ENCODE measurements at places on chromosomes 13 and 19.

DNA sequence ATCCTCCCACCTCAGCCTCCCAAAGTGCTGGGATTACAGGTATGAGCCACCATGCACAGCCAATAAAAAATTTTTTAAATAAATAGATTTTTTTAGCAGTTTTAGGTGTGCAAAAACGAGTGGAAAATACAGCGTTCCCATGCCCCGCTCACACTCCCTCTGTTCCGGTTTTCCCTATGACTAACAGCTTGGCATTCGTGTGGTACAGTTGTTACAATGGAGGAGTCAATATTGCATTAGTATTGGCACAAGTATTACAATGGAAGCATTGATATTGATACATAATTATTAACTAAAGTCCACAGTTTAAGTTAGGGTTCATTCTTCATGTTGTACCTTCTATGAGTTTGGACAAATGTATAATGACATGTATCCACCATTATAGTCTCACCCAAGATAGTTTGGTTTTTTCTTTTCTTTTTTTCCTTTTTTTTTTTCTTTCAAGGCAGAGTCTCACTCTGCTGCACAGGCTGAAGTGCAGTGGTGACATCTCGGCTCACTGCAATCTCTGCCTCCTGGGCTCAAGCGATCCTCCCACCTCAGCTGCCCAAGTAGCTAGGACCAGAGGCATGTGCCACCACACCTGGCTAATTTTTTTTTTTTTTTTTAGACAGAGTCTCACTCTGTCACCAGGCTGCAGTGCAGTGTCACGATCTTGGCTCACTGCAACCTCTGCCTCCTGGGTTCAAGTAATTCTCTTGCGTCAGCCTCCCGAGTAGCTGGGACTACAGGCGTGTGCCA is 15.4 kb upstream of the RAB20 start:
- DNase-seq: no peak

DNA sequence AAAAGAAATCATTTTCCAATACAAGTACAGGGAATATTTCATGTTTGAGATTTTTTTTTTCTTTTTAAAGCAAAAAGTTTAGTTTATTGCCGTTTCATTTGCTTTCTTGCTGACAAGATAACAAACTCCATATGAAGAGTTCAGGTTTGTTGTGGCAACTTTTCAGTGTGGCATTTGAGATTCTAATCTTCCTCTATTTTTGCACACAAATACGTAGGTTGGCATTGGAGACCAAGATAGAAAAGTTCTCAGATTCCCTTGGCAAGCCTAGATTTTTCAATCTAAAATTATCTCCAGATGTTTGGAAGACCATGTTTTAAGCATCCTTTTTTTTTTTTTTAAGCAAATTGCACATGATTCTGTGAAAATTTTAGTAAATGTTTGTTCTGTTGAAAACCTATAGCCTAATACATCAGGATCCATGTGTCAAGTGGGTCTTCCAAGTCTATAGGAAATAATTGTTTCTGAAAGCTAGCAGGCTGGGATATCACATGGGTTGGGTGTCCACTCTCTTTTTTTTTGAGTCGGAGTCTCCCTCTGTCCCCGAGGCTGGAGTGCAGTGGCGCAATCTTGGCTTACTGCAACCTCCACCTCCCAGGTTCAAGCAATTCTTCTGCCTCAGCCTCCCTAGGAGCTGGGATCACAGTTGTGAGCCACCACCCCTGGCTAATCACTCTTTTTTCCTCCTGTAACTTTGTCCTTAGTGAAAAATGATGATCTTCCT is 2.6 kb downstream of the GARRE1 start:
- DNase-seq: no peak

- DNase-seq: no peak
Measured at GRCh38 chr19:48770266-48770665, 14.9 kb downstream of the FGF21 start.

- DNase-seq: no peak
Measured at GRCh38 chr13:30362005-30362788, 54.8 kb upstream of the KATNAL1 start.

DNA sequence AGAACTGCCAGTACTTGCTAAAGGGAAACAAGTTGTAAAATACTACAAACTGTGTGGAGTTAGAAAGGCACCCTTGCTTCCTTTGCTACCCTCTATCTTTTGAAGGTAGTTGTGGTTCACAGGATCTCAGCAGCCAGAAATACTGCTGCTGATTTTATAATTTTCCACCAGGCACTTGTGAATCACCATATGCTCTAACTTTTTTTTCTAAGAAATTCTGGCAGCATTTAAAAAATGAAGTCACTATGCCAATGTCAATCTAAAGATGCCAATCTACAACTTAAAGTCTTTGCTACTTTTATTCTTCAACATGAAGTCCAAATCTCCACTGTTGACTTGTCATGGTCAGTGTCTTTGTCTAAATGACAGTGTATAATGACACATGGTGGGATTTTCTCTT is 327.7 kb downstream of the ITGBL1 start:
- DNase-seq: no peak

DNA sequence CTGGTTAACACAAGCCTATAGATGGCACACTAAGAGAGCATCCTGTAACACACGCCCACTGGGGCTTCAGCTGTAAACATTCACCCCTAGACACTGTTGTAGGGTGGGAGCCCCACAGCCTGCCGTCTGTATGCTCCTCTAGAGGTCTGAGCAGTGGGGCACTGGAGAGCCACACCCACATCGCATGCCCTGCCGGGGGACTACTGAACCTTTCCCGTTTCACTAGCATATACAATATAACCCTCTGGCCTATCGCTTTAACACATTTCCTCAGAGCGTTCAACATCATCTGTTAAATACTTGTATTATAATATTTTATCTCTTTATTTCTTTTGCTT is 73.4 kb downstream of the PCDH9 start:
- peak; percentile 42 for DNase-seq

DNA sequence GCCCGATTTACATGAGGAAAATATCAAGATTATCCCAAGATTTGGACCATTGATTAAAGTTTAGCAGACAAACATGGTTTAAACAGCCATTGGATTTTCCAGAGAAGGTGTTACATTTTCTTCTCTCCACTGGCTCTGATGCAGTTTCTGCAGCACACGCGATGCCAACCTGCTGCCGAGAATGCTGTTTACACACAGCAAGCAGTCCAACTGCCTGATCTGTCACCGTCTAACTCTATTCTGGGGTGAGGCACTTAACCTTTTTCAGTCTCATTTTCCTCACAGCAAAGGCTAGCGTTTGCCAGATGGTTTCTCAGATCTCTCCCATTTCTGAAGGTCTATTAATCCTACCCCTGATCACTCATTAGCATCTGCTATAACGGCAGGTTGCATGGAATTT is 763.5 kb upstream of the GPC6 start:
- no peak for DNase-seq

- no peak for DNase-seq
Measured at GRCh38 chr19:38617764-38618589, at the start of gene MAP4K1. MAP4K1 (minus strand) TSS chr19:38617953; CDS start chr19:38617895, 58 bp downstream.

DNA sequence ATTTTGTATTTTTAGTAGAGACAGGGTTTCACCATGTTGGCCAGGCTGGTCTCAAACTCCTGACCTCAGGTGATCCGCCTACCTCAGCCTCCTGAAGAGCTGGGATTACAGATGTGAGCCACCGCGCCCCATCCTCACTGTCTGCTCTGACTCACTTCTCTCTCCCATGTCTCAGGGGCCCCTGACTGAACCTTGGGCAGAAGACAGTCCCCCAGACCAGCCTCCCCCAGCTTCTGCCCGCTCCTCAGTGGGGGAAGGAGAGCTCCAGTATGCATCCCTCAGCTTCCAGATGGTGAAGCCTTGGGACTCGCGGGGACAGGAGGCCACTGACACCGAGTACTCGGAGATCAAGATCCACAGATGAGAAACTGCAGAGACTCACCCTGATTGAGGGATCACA is 5.0 kb downstream of the SIGLEC9 start:
- DNase-seq: no peak

DNA sequence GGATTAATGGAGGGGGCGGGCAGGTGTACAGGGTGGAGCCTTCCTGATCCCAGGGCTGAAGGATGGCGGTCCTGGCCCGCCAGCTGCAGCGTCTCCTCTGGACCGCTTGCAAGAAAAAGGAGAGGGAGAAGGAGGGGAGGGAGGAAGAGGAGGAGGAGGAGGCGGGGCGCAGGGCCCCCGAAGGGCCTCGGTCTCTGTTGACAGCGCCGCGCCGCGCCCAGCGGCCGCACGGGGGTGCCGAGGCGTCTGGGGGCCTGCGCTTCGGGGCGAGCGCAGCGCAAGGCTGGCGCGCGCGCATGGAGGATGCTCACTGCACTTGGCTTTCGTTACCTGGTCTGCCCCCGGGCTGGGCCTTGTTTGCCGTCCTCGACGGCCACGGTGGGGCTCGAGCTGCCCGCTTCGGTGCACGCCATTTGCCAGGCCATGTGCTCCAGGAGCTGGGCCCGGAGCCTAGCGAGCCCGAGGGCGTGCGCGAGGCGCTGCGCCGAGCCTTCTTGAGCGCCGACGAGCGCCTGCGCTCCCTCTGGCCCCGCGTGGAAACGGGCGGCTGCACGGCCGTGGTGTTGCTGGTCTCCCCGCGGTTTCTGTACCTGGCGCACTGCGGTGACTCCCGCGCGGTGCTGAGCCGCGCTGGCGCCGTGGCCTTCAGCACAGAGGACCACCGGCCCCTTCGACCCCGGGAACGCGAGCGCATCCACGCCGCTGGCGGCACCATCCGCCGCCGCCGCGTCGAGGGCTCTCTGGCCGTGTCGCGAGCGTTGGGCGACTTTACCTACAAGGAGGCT is at the start of gene PPM1N:
Gene PPM1N (plus strand): TSS at position 33 of the 785 bp plus-strand sequence. CDS start 30 bp downstream, at position 63.
- peak; percentile 85 for DNase-seq

- no peak for DNase-seq
Measured at GRCh38 chr13:30156270-30156669, 151.1 kb downstream of the KATNAL1 start.

DNA sequence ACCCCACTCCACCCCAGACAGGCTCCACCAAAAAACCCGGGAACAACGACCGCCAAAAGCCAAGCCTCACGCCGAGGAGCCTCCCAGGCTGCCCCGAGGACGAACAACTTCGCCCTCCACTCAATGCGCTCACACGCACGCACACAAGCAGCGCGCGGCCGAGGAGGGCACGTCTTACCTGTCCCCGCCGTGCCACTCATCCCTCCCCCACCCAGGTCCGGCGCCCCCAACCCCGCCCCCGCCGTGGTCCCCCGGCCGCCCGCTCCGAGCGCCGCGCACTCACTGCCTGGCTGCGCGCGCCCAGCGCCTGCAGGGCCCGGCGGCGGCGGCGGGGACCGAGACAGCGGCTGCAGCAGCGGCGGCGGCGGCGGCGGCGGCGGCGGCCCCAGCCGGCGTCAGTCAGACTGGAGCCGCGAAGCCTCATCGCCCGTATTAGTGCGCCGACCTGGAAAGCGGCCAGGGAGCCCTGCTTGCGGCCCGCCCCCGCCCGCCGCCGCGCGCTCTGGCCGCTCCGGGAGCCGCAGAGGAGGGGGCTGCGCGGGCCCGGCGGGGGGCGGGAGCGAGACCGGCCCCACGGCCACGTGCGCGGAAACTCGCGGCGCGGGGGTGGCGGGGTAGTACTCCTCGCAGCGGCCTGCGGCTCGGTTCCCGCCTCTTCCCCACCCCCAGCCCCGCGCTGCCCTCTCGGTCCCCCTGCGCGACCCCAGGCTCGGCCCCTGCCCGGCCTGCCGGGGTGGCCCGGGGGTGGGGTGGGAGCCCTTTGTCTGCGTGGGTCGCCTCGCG is at the start of gene SMAD9:
Gene SMAD9 (minus strand): TSS at position 406 of the 783 bp plus-strand sequence. CDS start 40,549 bp downstream, outside the sequence.
- peak; percentile 68 for DNase-seq

GRCh38 chr19:30752876-30753275 is 380.7 kb downstream of the ZNF536 start:
- DNase-seq: no peak

DNA sequence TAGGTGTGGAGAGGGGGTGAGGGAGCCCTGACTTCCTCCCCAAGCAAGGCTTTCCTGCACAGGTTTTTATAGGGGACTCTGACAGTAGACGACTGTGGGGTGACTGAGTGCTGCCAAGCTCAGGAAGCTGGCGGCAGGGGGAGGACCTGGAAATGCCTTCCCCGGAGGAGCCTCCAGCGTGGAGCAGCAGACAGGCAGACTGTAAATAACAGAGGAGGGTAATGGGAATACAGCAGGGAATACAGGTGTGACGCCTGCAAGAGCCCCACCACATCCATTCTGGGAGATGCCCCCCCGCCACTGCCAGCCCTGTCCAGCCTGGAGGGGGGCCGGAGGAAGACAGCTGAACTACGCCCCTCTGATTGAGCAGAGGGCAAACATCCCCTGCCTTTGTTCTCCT is 190.4 kb downstream of the UQCRFS1 start:
- no peak for DNase-seq

DNA sequence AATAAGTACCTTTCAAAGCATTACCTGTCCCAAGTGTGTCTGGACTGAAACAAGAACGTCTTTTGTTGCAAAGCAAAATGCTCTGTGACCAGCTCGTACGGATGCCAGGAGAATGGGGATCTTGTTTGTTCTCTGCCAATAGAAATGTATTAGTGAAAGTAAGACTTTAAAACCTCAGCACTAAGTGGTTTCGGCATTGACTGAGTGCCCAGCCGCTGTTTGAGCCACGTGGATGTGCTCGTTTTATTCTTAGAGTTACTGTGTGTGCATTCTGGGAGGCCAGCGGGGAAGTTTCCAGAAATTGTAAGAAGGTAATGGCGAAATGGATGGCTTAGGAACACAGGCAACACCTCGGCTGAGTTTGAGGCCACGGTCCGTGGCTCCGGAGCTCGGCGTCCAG is 117.1 kb upstream of the USP29 start:
- DNase-seq: no peak

GRCh38 chr13:22201375-22201925 is 530.6 kb downstream of the FGF9 start:
- no peak for DNase-seq

DNA sequence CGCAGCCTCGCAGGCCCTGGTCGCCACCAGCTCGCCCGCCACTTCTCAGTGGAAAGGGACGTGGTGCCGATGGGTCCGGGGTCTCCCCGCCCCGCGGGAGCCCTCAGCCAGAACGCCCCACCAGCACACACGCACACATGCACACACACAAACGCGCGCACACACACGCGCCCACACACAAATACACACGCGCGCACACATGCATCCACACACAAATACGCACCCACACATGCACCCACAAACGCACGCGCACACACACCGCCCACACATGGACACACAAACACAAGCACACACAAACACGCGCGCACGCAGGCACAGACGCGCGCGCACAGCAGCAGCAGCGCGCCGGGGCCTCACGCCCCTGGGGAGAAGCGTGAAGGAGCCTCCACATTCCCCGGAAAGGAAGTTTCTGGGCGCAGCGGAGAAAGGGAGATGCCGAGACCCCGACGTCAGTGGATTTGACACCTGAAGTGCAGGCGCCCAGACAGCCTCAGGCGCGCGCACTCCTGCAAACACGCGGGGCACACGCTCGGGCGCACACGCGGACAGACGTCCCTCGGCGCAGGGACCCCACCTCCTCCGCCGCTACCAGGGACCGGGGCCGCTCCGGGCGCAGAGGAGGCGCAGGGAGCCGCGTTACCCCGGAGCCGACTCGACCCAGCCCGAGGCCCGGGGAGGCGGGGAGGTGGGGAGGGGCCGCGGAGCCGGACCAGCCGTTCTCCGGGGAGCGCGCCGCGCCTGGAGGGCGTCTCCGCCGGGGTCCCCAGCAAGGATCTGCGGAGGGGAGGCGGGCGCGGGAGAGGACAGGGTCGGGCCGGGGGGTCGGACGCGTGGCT is 622 bp downstream of the RASA3 start:
- no peak for DNase-seq

- DNase-seq: no peak
Measured at GRCh38 chr13:105848494-105848893, 687.0 kb downstream of the EFNB2 start.

All from H1 (cell line).